ENCODE measurements at places on chromosomes 3 and 15. TPM values are rescaled to one million over a fixed set of nuclear protein-coding genes. Genes with fewer than 3 reads are reported as not detected.
A peak's percentile ranks its signal among the peaks of the same experiment; 100 is the strongest.

- DNase-seq: no peak
Observed at GRCh38 chr3:114019486-114019885, 36.8 kb downstream of the CCDC191 start.

DNA sequence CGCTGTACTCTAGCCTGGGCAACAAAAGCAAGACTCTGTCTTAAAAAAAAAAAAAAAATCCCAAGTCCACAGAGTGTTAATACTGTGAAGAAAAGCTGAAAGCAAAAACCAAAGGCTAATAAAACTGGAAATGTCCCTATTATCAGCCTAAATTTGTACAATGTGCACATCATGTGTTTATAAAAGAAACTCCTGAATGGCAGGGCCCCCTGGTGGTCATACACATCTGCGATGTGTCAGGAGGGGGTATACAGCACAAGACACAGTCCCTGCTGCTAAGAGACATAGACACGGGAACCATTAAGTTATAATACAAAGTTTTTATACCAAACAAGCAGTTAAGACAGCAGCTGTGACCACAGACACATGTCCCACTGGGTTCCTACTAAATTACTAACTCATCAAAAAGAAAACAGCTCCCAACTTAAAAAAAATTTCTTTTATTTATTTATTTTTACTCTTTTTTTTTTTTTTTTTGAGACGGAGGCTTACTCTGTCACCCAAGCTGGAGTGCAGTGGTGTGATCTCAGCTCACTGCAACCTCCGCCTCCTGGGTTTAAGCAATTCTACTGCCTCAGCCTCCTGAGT, 31.0 kb downstream of the IDH2 start:
- peak; percentile 63 for DNase-seq

DNA sequence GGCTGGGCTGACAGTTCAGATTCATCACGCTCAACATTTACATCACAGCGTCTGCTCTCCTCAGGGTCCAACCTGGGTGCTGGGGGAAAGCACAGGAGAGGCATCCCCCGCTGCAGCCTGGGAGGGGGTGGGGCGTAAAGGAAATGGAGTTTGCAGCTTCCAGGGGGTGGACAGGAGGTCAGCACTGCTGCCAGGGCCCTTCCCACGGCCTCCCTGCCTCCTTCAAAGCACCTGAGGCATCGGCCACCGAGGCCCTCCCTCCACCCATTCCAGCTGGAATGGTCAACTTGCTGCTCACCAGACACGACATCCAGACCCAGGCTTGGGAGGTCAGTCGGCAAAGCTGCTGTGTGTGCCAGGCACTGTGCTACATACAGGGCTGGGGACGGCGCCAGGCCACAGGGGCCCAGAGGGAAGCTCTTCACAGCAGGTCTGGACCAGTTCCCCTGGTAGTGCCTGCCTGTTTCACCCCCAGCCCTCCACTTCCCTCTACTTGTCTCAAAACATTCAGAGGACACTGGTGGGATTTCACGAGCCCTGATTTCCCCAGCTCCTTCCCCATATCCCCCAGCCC, 120.7 kb downstream of the ANP32A start:
- DNase-seq: no peak

DNA sequence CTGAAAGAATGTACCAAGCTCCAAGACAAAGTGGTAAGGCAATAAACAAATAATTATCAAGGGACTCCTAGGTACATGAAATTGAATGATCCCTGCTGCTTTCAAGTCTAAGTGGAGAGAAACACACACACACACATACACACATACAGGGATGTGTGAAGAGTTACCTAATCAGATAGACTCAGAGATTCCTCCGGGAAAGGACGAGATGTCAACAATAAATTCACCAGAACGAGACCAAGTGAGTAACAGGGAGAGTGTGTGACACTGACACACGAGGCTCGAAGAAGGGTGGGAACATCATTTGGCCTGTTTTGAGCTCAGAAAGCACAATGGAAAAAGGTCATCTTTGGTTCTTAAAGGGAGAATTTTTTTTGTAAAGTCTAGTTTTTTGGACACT, 13.4 kb downstream of the LRIG1 start:
- DNase-seq: no peak

Gene SLC9C1
- not detected for total RNA-seq
